ENCODE measurements at places on chromosomes 4 and X.
A peak's percentile ranks its signal among the peaks of the same experiment; 100 is the strongest.

DNA sequence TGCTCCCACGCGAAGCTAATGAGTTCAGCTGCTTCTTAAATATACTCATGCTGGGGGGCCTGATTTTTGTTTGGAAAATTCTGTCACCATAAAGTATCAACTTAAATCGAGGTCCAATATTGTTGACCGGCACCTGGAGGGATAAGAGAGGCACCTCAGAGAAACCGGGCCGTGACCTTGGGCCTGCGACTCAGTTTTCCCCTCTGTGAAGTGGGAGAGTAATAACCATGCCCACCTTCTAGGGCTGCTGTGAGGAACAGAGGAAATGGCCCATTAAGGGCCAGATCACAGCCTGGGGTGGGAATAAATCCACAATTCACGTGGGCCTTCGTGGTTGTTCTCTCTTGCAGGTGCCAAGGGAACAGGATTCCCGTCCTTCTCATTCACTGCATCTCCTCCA lies 39.4 kb downstream of the ZBTB49 start:
- no peak for DNase-seq

DNA sequence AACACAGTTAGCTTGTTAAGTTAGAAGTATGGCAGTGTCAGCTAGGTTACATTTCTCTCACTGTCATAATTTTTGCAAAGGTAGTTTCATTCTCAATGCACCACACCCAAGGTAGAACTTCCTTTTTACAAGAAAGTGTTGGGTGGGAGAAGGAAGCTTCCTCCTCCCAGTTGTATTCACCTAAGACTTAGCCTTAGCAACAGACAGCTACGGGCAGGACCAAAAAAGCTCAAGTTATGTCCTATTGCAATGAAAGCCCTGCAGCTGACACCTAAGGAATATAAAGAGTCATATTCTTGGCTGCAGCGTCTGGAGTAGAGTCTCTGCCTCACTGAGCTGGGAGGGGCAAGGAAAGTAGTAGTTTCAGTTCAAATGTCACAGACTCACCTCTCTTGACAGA lies 25.1 kb upstream of the PRDM8 start:
- no peak for DNase-seq

DNA sequence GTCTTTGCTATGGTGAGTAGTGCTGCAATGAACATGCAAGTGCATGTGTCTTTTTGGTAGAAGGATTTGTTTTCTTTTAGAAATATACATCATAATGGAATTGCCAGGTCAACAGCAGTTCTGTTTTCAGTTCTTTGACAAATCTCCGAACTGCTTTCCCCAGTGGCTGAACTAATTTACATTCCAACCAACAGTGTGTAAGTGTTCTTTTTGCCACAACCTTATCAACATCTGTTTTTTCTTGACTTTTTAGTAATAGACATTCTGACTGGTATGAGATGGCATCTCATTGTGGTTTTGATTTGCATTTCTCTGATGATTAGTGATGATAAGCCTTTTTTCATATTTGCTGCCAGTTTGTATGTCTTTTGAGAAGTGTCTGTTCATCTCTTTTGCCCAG lies 406.3 kb downstream of the DTHD1 start:
- no peak for DNase-seq

DNA sequence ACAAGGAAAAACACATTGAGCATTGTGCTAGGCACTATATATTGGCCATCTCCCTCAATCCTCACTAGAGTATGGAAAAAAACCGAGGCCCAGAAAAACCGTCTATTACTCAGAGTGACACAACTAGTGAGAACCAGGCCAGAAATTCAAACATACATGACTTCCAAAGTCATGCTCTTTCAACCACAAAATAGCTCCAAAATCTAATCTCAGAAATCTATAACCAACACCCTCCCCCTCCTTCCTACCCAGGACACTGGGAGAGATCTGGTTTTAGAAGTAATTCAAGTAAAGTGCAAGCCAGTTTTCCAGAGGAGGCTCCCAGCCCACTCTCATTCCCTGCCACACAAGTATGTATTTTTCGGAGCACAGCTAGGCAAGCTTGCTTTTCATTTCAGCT lies 7.6 kb downstream of the HS3ST1 start:
- DNase-seq: no peak

DNA sequence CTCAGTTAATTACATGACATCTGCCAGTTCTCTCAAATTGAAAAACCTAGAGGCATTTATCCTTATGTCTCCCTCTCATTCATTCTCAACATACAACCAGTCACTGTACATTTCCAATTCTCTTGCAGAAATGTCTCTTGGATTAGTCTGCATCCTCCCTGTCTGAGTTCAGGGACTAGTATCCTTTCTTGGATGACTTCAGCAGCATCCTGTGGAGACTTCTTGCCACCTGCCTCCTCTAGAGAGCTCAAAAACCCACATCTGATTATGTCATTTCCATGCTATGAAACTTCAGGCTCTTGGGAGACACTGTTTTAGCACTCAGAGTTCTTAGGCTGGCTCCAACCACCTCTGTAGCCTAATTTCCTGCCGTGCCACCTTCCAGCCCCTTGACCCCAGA lies 515.1 kb upstream of the DIPK2B start:
- DNase-seq: no peak

DNA sequence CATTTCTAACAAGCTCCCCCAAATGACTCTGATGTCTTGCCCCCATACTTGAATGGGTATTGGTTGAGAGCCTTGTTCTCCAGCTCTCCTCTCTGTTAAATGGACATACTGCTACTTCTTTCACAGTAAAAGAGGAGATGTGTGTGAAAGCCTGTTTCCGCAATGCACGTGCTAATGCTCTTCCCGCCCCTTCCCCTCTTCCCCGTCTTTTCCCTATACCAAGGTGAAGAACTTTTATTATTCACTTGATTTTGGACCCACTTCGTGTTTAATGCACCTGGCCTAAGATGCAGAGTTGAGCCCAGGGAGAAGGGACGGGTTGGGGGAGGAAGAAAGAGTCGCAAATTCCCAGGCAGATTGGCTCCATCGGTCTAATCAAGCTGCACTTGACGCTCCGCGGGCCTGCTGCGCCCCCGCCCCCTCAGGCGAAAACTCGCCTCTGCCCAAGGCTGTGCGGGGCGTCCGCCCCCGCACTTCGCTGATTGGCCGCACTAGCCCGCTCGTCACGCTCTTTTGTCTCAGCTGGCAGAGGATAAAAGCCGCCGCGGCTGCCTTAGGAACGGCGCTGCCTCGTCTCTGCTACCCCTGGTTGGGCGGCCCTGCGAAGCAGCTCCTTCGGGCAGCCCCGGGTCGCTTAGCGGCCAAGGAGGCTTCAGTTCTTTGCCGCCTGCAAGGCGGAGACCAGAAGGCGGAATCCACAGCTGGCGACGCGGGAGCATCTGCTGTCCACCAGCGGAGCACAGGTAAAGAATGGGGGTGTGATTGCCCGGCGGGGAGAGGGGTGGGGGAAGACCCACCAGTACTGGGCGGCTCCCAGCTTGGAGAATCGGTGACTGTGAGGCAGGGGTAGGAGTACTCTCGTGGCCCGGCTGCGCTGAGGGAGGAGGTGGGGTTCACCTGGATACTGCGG lies at the start of gene ZCCHC12:
Gene ZCCHC12 (plus strand): TSS at position 562 of the 910 bp plus-strand sequence. CDS start 1,421 bp downstream, outside the sequence.
- DNase-seq: peak; percentile 71

- DNase-seq: no peak
Observed at GRCh38 chrX:97553833-97554232, 670.1 kb downstream of the RPA4 start.

- DNase-seq: no peak
Observed at GRCh38 chrX:150870487-150871340, 27.8 kb downstream of the CD99L2 start.

Data from WERI-Rb-1 (cell line).